ENCODE measurements at places on chromosomes 11 and 22. TPM values are rescaled to one million over a fixed set of nuclear protein-coding genes. Genes with fewer than 3 reads are reported as not detected.

MFNG gene
- polyA plus RNA-seq = 7.3 TPM

DNA sequence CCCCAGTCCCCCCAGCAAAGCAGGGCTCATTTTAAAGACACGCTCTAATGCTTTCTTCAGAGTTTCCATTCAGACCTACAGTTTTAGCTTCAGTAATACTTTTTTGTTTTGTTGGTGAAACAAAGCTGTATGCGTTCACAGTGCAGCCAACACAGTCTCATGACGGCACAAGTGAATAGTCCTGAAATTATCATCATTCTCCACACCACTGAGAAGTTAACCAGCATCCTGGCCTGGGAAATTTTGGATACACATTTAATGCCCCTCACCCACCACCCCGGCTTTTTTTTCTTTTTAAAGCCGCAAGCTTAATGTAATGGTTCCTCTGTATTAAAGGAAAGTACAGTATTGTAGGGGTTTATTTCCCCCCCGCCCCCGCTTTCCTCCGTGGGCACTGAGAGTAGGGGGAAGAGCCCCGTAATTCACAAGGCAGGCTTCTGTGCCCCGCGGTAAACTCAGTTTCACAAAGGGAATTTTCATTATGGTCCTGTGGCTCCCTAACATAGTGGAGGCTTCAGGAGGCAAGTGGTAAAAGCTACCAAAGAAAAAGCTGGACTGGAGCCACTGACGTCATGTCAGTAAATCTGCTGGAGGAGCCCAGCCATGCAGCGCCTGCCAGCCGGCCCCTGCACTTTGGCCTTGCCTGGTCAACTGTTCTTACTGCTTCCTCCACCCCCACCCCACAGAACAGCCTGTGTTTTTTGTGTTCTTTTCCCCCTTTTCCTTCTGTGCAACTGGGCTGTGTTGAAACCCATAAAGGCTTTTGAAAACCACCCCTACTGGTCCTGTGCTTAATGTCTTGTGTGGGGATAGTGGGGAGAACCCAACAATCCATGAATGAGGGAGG is 18.2 kb downstream of the TEAD1 start:
- DNase-seq = peak; percentile 71

DNA sequence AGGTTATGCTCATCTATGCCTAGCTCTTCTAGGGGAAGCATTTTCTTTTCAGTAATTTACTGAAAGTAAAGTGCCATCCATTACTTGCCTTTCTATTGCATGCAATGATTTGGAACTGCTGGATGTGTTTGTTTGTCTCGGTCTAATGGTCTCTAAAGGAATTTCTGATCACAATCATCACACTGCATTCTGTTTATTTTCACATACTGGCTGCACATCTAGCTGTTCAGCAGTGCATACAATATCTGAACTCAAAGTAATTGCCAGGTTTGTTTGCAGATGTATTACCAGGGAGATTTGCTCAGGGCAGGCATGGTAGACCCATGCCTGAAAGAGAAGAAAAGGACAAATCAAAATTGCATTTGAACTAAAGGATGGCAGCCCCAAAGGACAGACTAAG is 36.4 kb upstream of the CWF19L2 start:
- DNase-seq = no peak

CARD18 gene
- polyA plus RNA-seq = not detected

DNA sequence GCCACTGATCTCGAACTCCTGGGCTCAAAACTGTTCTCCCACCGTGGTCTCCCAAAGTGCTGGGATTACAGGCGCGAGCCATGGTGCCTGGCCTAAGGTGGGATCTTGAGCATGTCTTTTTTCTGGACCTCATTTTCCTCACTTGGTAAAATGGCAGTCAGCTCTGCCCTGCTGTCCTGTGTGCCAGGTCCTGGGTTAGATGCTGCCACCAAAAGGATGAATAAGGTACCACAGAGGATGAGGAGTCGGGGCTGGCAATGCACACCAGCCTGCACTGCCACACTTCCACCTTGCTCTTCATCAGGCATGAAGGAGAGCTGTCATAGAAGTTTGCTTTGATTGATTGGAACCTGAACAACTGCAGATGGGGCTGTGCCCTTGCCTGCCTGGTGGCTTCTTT is 32.3 kb downstream of the ACO2 start:
- no peak for DNase-seq

GRCh38 chr22:37383341-37383740 is 43.9 kb downstream of the ELFN2 start:
- no peak for DNase-seq

DNA sequence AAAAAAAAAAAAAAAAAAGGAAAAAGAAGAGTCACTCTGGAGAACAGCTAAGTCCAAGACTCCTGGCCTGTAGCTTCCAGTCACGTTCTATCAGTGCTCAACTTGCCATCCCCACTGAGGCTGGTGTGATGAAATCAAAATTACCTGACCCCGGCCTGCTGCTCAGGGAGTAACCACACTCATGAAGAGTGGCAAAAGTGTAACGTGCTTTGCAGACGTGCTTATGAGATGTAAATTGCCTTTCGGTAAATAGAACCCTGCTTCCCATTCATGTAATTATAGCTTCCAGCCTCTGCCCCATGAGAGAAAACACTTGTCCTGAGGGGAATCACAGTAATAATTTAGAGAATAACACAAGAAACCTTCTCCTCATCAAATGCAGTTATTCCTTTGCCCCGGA is 28.2 kb upstream of the CHKA start:
- no peak for DNase-seq

DNA sequence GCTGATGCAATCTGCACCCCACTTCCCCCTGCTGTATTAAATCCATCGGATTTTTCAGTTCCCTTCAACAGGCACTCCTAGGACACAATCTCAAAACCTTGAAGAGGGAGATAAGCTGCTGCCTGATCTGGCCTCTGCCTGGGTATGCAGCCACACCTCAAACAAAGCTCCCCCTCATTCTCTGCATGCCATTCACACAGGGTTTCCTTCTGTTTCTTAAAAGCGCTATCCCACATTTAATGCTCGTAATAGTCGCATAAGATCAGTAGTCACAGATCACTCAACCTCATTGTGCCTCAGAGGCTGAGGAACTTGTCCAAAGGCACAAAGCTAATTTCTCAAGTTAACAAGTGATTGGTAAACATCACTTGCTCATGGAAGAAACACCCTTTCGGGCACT is 34.0 kb downstream of the UQCR10 start:
- DNase-seq = no peak

- DNase-seq = no peak
These were observed 144.6 kb upstream of the RASSF10 start for GRCh38 chr11:12864316-12865156.

DNAJB7 gene
- polyA plus RNA-seq = 0.47 TPM

- no peak for DNase-seq
These were observed 24.2 kb downstream of the MS4A6A start for GRCh38 chr11:60158636-60159035.

SLC43A3 gene
- polyA plus RNA-seq = 21.8 TPM

DNA sequence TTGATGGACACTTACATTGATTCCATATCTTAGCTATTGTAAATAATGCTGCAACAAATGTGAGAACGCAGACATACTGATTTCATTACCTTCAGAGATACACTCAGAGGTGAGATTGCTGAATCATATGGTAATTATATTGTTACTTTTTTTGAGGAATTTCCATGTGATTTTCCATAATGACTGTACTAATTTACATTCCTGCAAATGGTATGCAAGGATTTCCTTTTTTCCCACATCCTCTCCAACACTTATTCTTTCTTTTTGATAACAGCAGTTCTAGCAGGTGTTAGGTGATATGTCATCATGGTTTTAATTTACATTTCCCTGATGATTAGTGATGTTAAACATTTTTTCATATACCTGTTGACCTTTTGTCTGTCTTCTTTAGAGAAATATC is 207.7 kb downstream of the C11orf87 start:
- DNase-seq = no peak

DNA sequence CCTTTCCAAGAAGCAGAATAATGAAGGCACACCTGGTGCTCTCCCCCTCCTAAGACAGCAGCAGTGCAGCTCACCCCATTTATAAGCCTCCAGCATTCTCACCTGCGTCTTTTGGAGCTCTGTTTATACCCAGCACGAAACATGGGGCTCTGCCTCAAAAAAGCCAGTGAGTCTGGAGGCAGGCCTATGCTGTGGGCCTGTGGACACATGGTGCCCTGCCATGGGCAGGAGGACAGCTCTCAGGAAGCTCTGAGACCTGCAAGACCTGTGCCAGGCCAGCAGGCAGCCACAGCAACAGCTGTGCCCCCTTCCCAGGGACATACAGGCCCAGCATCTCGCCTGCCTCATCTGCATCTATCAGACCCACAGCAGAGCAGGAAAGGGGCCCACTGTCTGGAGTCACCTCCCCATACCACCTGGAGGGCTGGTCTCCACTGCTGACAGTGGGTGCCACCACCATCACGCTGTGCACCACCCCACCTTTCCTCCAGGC is 64.2 kb downstream of the DGCR2 start:
- no peak for DNase-seq

DNA sequence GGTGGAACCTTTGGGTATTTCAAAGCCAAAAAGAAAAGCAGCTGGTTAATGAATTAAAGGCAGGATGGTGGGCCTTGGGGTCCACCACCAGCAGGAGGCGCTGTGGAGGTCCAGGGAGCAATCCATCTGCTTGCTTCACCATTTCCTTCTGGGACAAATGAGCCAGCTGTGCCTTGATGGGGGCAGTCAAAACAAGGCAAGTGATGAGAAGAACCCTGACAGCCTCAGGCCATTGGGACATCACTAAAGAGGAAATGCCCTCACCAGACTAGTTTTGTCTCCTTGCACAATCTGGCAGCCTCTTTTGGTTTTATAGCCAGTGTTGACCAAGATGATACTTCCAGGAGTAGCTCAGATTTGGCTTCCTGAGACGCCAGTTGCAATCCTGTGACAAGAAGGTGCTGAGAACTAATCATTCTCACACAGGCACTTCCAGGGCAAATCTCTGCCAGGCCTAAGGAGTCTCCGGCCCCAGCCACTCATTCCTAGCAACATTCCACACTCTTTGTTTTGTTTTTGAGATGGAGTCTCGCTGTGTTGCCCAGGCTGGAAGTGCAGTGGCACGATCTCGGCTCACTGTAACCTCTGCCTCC is 38.2 kb upstream of the WEE1 start:
- no peak for DNase-seq

- no peak for DNase-seq
These were observed 576 bp upstream of the SC5D start for GRCh38 chr11:121291896-121292494.

MMP1 gene
- polyA plus RNA-seq = 0.23 TPM

DNA sequence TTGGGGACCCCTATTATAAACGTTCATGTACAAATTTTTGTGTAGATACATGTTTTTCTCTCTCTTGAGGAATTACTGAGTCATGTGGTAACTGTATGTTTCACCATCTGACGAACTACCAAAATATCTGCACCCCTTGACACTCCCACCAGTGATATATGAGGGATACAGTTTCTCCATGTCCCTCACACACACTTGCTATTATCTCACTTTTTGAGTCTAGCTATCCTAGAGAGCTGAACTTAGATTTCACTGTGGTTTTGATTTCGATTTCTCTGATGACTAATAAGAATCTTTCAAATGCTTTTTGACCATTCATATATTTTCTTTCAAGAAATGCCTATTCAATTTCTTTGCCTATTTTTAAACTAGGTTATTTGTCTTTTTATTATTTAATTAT is 200.2 kb downstream of the PGR start:
- no peak for DNase-seq

- no peak for DNase-seq
These were observed 1.6 kb downstream of the PAX6 start for GRCh38 chr11:31809541-31809856.

TRMU gene
- 28.9 TPM for polyA plus RNA-seq

OR6A2 gene
- not detected for polyA plus RNA-seq

GRCh38 chr11:107370390-107370789 is 87.2 kb downstream of the CWF19L2 start:
- no peak for DNase-seq

- no peak for DNase-seq
These were observed 11.7 kb downstream of the EIF4G2 start for GRCh38 chr11:10797001-10797400.

CD3E gene
- 0.54 TPM for polyA plus RNA-seq

- no peak for DNase-seq
These were observed 308.8 kb downstream of the TBC1D22A start for GRCh38 chr22:47071078-47071806.

GRCh38 chr11:76724171-76724768 is 53.7 kb upstream of the LRRC32 start:
- no peak for DNase-seq

DNA sequence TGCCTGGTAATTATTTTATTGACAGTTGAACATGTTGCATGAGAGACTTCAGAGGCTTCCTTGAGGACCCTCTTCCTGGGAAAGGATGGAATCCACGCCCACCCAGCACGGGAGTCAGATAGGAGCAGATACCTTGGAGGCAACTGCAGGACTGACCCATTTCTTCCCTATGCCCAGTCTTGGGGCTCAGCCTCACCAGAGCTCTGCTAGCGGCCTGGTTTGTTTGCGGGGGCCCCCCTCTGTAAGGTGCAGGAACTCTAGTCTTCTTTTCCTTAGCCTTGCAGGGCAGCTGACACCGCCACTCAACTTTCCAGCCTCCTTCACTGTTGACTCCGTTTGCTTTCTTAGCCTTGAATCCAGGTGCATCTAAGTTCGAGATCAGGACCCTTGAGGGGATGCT is 1032.8 kb downstream of the BRD1 start:
- no peak for DNase-seq

- DNase-seq = no peak
These were observed 63.0 kb downstream of the PARVG start for GRCh38 chr22:44243761-44244160.

NPAT gene
- 7.7 TPM for polyA plus RNA-seq

OR2D2 gene
- polyA plus RNA-seq = not detected

- DNase-seq = no peak
These were observed 6.9 kb upstream of the MS4A7 start for GRCh38 chr11:60371386-60371785.

GRCh38 chr22:29078036-29078868 is 5.4 kb downstream of the KREMEN1 start:
- DNase-seq = no peak

GRCh38 chr11:69436041-69436982 is 45.2 kb upstream of the LINC01488 start:
- DNase-seq = no peak

GRCh38 chr11:125063429-125064043 is 431 bp downstream of the SLC37A2 start:
- DNase-seq = no peak

- peak; percentile 43 for DNase-seq
These were observed 950 bp downstream of the FERMT3 start for GRCh38 chr11:64207256-64208085.

SCN3B gene
- 54.9 TPM for polyA plus RNA-seq

All from forelimb muscle (tissue), 1 donor.